ENCODE measurements at places on chromosomes 7 and 10.

GRCh38 chr7:21184942-21185652 lies 242.8 kb upstream of the SP4 start:
- DNase-seq = no peak

DNA sequence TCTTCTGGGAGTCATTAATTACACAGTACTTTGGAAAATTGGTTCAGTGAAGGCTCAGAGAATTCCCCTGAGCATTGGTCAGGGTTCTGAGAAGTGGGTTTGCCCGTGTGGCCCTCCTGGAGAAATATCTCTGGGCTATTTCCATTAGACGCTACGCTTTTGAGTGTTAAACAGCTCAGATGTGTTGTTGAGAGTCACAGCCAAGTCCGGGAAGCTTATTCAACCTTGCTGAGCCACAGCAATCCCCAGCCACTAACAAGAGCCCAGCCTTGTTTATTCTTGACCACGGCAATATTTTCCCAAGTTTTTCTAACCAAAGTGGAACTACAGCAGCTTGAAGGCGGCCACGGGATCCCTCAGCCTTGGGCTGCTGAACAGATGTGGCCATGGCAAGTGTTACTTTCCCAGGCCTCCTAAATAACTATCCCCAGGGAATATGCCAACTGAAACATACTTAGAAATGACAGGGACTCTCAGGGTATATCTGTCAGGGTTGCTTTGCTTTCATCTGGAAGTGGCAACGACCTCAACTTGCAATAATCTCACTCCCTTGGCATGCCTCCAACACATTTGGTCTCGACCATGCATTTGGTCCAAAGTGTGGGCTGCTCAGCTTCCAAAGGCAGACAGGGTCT lies 214.7 kb downstream of the EMX2 start:
- no peak for DNase-seq

- peak; percentile 38 for DNase-seq
These were observed 16.6 kb downstream of the ACBD5 start for GRCh38 chr10:27223964-27224363.

- DNase-seq = no peak
These were observed 6.0 kb downstream of the PPP1R9A start for GRCh38 chr7:94913391-94913790.

GRCh38 chr7:45890902-45891461 lies 2.7 kb downstream of the IGFBP1 start:
- no peak for DNase-seq

DNA sequence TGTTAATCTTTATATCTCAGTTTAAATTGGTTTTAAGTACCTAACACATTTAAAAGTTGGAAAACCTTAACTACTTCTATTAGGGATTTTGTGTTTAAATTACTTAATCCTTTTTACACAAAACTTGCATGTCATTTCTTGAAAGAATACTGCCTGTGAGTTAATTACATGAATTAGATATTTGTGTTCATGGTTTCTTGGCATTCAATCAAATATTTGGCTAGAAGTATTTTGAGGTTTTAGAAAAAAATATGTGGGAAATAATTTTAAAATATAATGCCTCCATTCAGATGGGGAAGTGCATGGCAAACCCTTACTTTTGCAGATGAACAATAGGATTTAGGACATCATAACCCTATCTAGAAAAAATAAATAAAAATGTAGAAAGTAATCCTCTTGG lies 186.5 kb upstream of the SEMA3E start:
- no peak for DNase-seq

DNA sequence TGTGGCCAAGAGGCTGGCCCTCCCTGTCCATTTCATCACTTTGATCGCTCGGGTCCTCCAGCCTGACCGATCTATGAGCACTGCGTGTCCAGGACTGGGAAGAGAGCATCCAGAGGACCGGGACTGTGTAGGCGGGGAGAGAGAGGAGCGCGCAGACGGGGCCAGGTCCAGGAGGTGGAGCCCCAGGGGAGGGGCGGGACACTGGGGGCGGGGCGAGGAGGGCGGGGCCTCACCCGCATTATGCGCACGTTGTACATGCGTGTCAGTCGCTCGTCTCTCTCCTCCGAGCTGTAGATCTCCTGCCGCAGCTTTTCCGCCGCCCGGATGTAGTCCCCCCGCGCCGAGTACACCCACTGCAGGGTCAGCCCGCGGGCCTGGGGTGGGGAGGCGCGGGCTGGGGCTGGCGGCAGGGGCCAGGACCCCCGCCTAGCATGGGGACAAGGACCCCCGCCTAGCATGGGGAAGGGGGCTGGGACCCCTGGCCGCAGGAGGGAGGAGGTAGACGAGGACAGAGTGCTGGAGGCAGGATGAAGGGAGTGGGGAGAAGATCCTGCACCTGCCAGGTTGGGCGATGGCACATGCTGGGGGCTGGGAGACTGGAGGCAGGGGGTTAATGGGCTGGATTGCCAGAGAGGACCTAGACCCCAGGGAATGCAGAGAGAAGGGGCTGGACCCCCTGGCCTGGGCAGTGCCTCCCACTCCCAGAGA lies 14.3 kb downstream of the MOSPD3 start:
- peak; percentile 86 for DNase-seq

DNA sequence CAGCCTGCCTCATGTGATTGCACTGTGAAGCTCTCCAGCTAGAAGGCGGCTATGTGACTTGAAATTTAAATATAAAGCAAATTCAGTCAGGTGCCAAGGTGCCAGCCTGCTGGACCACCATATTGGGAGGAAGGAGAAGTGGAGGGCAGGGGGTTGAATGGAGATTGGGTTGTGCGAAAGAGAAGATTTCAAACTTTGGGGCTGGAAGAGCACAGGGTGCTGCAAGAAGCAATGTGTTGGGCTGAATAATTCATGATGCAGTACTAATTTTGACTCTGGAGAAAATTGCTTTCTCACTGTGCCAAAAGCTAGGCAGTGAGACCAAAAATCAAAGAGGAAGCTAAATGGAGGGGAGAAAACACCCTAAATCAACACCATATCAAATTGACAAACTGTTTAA lies 335.3 kb downstream of the NRG3 start:
- no peak for DNase-seq

GRCh38 chr7:138049505-138050116 lies 26.6 kb upstream of the AKR1D1 start:
- no peak for DNase-seq

- DNase-seq = no peak
These were observed 38.9 kb upstream of the IL6 start for GRCh38 chr7:22688084-22688483.

- DNase-seq = no peak
These were observed 29.1 kb downstream of the FOXL3 start for GRCh38 chr7:318878-319661.

- DNase-seq = no peak
These were observed 183.7 kb upstream of the SH2B2 start for GRCh38 chr7:102103027-102103372.
